ENCODE measurements at places on chromosomes 12 and 14.

- no peak for DNase-seq
These were observed 107.5 kb downstream of the DAAM1 start for GRCh38 chr14:59295951-59296350.

DNA sequence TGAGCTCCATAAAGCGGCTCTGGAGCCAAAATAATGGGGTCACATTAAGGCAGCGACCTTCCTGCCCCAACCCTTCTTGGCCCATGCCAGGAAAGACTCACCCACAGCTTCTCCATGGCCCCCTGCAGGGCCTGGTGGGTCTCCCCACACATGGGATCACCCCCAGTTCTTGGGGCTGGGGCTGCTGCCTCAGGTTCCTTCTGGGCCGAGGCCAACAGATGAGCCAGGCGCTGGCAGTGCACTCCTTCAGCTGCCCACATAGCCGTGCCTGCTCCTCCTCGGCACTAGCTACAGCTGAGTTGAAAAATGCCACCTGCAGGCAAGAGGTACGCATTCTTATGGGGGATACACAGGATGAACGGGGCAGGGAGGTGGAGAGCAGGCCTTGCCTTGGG, 14.8 kb upstream of the BLTP3B start:
- no peak for DNase-seq

DNA sequence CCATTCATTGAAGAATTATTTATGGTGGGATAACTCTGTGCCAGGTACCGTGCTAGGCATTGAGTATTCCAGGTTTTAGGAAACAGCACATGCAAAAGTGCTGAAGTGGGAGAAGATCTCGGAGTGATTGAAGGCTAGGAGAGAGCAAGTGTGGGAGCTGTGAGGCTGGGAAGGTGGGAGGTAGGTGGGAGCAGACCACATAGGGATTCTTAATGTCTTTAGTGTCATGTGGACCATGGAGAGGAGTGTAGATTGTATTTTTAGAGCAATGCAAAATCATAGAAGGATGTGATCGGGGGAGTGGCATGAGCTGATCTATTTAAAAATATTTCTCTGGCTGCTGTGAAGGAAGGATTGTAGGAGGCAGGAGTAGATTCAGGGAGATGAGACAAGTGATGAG, 5.4 kb downstream of the PTPN11 start:
- DNase-seq: peak; percentile 7

- DNase-seq: no peak
These were observed 1.4 kb downstream of the BCL11B start for GRCh38 chr14:99270458-99271220.

DNA sequence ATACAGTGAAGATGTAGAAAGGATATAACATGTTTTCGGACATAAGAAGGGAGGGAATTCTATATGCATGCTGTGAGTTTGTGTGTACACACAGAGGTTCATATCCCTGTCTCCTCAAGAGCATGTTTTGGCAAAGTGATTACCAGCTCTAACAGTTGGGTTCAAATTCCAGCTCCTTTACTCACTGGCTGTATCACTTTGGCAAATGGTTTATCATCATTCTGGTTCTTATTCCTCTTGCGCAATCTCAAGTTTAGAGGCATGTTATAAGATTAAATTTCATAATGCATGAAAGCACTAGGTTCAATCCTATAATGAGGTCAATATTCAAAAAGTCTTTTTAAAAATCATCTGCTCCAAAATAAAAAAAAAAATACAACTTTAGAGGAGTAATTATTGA, 107.7 kb upstream of the LRFN5 start:
- no peak for DNase-seq

- DNase-seq: no peak
These were observed 1.2 kb downstream of the GALNT4 start for GRCh38 chr12:89523393-89523792.

- DNase-seq: no peak
These were observed 197.0 kb downstream of the ERC1 start for GRCh38 chr12:1188016-1188415.

GRCh38 chr12:51722431-51722830, 126.1 kb downstream of the FIGNL2 start:
- DNase-seq: no peak

DNA sequence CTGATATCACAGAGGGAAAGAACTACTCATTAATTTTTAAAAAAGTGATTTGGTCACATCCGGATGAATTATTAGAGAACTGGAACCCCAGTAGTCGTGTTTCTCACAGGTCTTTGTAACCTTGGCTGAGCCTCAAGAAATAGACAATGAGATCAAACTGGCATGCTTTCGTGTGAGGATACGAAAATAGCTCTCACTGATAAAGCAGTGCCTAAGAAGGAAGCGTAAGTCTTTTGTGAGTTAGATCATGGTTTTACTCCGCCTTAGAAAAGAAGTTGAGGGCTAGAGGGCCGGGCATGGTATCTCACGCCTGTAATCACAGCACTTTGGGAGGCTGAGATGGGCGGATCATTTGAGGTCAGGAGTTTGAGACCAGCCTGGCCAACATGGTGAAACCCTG, 33.8 kb upstream of the GALNT16 start:
- DNase-seq: no peak

- DNase-seq: no peak
These were observed 227.1 kb downstream of the C12orf50 start for GRCh38 chr12:87801860-87802720.

DNA sequence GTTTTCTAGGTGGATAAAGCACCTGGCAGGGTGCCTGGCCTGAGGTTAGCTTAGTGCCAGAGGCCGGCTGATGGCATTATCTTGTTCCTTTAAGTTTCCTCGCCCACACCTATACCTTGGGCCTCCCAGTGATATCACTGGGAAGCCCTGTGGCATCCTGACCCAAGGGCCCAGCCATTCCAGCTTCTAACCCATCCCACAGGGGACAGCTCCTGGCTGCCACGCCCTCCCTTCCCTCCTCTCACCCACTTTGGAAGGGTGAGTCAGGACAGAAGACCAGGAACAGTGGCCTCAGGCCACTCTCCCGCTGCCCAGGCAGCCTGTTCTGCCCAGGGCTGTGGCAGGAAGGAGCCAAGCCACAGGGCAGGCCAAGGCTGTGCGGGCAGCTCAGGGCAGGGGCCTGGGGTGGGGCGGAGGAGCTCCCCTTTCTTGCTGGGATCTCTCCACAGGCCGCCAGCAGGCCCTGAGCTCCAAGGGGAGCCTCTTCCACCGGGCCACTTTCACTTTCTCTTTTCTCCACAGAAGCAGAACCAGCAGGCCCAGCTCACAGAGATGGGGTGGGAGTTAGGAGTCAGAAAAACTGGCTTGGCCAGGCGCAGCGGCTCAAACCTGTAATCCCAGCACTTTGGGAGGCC, 75.1 kb downstream of the IRF2BPL start:
- peak; percentile 17 for DNase-seq

- no peak for DNase-seq
These were observed 1.5 kb downstream of the TMED8 start for GRCh38 chr14:77375164-77375950.

GRCh38 chr12:7431993-7432685, 11.8 kb downstream of the CD163L1 start:
- DNase-seq: no peak

DNA sequence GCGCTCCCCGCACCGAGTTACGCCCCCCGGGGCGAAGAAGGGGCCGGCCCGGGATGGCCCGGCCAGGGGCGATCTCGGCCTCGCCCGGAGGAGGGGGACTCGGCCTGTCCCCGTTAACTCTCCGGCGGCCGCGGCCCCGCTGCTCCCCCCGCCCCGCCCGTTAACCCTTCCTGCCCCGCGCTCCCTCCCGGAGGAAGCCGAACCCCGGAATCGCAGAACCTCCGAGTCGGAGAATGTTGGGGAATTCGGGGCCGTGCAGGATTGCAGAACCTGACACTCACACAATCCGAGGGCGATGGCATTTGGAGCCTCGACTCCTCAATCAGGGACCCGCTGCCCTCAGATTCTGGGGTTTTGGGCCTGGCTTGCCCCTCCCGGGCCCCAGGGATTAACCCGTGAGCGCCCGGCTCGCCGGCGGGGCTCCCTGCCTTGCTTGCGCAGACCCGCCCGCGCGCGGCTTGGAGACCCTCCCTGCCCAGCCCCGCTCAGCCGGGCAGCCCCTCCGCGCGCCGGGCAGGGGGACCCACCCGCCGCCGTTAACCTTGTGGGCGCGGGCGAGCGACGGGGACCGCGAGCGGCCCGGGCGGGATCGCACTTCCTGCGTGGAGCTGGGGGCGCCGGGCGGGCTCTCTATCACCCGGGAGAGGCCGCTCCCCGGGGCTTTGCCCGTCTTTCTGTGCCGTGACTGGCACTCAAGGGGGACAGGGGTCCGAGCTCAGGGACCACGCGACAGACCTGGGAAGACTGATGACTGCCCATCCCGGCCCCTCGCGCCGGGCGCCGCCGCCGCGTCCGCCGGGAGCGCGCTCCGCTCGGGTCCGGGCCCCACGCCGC, 18.8 kb downstream of the BEGAIN start:
- no peak for DNase-seq

GRCh38 chr12:12450043-12450471, 93.2 kb downstream of the BORCS5 start:
- no peak for DNase-seq

GRCh38 chr12:52224151-52224550, 8.9 kb upstream of the KRT7 start:
- no peak for DNase-seq

DNA sequence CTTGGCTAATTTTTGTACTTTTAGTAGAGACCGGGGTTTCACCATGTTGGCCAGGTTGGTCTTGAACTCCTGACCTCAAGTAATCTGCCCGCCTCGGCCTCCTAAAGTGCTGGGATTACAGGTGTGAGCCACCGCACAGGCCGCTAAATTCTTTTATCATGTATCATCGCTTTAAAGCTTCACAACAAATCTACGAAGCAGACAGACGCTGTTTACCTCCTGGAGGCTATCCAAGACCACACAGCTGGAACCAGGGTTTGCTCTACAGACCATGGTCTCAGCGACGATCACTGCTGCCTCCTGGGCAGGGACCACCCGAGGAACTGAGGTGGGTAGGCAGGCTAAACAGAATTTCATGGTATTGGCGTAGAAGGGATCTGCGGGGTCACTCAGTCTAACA, 27.2 kb downstream of the KRT80 start:
- DNase-seq: no peak

GRCh38 chr12:8849876-8850275, 27.5 kb downstream of the A2ML1 start:
- DNase-seq: no peak

- DNase-seq: no peak
These were observed 59.9 kb downstream of the HSP90AA1 start for GRCh38 chr14:102026934-102027333.

- DNase-seq: no peak
These were observed 1.1 kb downstream of the CKB start for GRCh38 chr14:103521438-103521950.

DNA sequence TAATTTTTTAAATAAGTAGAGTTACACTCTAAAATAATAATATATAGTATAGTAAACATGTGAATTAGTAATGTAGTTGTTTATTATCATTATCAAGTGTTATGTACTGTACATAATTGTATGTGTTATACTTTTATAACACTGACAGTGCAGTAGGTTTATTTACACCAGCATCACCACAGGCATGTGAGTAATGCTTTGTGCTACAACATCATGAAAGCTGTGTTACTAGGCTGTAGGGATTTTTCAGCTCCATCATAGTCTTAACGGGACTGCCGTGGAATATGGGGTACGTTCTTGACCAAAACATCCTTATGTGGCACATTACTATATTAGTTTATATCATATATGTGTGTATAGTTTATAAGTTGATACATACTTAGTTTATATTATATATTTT, 8.6 kb downstream of the FNTB start:
- no peak for DNase-seq

- DNase-seq: no peak
These were observed 33.4 kb downstream of the SPTB start for GRCh38 chr14:64846319-64846718.

GRCh38 chr14:61677479-61677878, 17.8 kb upstream of the HIF1A start:
- DNase-seq: no peak

GRCh38 chr12:48017921-48018617, 13.8 kb upstream of the COL2A1 start:
- no peak for DNase-seq

- DNase-seq: no peak
These were observed 1415.2 kb downstream of the AACS start for GRCh38 chr12:126480451-126480850.

DNA sequence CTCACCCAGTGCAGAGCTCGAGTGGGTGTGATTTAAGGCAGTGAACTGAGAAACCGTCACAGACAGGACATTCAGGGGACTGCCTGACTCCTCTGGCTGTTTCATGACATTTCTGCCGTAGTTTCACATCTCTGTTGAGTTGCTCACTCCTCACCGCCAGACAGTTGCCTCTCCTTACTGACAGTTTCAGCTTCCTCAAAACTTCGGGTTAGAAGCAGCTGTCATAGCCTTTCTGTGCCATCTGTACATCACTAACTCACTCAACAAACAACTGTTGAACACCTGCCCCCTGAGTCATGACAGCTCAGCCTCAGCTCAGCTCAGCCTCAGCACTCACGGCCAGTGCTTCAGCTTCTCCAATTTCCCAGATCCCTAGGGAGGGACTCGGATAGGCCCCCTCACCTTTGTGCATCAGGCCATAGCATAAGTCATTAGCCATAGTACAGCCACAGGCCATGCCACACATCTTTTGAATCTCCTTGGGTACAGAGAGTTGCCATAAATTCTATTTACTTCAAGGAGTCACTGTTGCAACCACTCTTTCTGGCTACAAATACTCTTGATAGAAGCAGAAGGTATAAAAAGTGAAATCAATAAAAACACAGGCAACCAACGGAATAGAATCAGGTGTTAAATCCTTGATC, 6.2 kb upstream of the SLC15A4 start:
- no peak for DNase-seq

DNA sequence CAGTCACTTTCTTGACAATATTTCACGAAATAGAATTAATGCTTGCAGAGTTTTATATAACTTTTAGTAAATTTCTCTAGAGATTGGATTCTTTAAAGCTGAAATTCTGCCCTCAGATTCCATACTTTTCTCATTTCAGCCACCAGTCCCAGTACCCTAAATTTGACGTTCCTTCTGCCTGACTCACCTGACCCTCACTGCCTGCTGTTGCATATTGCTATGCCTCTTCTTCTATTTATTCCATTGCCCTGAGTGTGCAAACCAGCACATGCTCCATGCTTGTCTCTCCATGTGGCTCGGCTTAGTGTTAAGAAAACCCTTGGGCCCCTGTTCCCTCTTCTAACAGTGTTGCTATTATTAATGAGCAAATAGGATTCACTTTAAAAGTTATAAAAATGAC, 533.3 kb downstream of the LRFN5 start:
- DNase-seq: no peak

GRCh38 chr14:105250008-105250366, 1.7 kb downstream of the BTBD6 start:
- DNase-seq: no peak

DNA sequence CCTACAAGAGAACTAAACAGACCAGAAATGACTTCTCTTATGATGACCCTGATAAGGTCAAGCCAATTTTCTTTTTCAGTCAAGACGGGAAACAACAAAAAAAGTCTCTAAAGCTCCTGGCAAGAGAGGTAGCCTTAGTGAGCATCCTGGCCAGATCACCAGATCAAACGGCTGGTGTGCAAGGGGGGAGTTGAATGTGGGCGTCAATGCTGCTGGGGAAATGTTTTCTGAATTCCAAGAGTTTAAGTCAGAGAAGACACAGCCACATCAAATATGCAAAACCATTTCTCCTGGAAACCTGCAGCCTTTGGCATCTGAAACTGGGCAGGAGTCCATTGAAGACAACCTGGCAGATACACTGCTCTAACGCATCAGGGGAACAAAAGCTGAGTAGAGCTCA, 16.0 kb upstream of the SELPLG start:
- DNase-seq: no peak

All from caudate nucleus (tissue), 63 donors.